Urinary bladder (tissue), 4 donors: ENCODE measurements at places on chromosomes 2 and 18. TPM values are rescaled to one million over a fixed set of nuclear protein-coding genes. Genes with fewer than 3 reads are reported as not detected.

Gene DTNA
- polyA plus RNA-seq = 119 TPM

Gene ARHGEF33
- 0.99 TPM for polyA plus RNA-seq

Gene CDK15
- 1.6 TPM for polyA plus RNA-seq

Gene NEB
- 0.29 TPM for polyA plus RNA-seq

Gene CGREF1
- polyA plus RNA-seq = 1.0 TPM

Gene PSMD1
- 43.9 TPM for polyA plus RNA-seq

Gene GPR75
- 0.81 TPM for polyA plus RNA-seq

Gene CFAP65
- polyA plus RNA-seq = not detected

Gene COPS8
- polyA plus RNA-seq = 58.7 TPM

Gene NUP35
- 12.5 TPM for polyA plus RNA-seq

Gene RIT2
- polyA plus RNA-seq = 0.65 TPM

Gene CPLX4
- not detected for polyA plus RNA-seq

Gene PREB
- 49.1 TPM for polyA plus RNA-seq

Gene GDF7
- polyA plus RNA-seq = 0.79 TPM

Gene MOCOS
- 2.1 TPM for polyA plus RNA-seq

Gene TWIST2
- 25.1 TPM for polyA plus RNA-seq
